Stimulated activated CD8-positive, alpha-beta memory T cell treated with anti-CD3 and anti-CD28 coated beads, Interleukin-4, amount 100 ng/mL, for 1 hour (primary cell): ENCODE measurements at places on chromosomes 1 and 21.
A peak's percentile ranks its signal among the peaks of the same experiment; 100 is the strongest.

DNA sequence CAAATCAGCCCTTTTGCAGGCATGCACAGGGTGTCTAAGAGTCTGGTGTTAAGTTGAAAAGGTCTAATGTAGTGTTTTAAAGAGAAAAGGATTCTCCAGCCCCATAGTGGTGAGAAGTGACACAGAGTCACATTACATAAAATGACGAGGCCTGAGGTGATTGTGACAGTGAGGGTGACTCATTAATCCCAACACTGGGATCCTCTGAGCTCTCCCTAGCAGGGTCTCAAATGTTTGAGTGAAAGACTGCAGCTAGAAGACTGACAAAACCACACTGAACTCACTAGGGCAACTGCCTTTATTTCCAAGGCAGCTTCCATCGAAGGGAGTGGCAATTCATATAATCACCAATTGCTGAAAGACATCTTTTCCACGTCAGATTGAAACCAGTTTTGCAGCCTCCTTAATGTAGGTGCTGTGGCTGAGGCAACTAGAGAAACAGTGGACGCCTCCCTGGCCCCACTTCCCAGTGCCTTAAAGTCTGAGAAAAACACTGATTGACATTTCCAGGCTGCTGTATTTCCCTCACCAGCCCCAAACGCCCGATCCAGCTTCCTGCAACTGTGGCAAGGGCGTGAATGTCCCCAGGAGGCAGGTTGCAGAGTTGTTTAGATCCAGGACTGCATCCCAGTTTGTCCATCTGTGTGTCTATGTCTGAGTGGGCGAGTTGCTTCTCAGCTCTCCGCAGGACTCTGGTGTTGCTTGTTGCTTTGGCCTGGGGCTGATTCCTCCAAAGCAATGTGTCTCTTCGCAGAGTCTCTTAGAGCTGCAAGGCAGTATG lies 81.4 kb downstream of the RUNX1 start:
- no peak for DNase-seq

DNA sequence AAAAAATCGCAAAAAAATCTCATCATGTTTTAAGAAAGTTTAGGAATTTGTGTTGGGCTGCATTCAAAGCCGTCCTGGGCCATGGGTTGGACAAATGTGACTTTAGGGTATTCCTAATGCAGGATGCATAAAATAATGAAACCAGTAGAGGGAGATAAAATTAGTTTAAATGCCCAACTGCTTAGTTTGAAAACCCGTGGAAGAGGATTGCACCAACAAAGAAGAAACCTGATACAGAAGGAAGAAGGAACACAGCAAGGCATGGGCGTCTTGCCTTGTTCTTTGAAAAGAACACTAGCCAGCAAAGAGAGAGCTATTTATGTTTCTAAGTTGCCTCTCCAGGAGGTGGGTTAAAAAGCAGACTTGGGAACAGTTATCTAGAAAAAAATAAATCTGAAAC lies 37.9 kb downstream of the WDR3 start:
- DNase-seq = no peak

DNA sequence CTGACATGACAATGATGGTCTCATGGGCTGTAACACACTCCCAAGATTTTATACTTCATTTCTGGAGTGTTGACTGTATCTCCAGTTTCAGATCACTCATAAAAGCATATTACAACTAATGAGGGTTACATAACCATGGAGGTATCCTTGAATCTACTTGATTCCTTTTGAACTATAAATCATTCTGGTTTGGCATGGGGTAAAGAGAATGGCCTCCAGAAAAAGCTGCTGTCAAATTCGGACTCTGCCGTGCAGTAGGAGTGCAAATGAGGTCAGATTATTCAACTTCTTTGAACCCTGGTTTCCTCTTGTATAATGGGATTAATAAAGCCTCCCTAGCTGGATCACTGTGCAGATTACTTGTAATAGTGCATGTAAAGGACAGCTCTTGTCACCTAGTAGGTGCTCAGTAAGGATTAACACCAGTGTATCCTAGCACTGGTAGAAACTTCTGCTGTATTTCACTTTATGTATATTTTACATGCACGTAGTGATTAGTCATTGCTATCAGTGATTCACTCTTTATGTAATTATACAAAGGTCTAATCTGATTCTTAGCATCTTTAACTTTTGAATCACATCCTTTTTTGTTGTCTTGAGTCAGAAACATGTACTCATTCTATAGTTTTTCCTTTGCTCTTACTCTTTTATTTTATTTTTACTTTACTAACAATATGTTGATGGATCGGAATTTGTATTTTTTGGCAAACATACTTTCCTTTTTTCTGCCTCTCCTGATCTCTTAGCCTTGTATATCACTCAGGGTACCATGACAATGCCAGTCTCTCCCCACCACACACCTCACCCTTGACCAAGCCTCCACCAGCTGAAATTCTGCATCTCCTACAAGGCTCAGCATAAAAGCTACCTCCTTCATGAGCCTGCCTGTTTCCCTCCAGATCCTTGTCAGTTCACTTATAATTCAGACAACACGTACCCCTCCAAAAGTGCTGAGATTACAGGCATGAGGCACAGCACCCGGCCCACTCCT lies 3.2 kb downstream of the LRRC8C start:
- no peak for DNase-seq

- no peak for DNase-seq
Measured at GRCh38 chr1:204224655-204225054, 10.9 kb upstream of the GOLT1A start.

DNA sequence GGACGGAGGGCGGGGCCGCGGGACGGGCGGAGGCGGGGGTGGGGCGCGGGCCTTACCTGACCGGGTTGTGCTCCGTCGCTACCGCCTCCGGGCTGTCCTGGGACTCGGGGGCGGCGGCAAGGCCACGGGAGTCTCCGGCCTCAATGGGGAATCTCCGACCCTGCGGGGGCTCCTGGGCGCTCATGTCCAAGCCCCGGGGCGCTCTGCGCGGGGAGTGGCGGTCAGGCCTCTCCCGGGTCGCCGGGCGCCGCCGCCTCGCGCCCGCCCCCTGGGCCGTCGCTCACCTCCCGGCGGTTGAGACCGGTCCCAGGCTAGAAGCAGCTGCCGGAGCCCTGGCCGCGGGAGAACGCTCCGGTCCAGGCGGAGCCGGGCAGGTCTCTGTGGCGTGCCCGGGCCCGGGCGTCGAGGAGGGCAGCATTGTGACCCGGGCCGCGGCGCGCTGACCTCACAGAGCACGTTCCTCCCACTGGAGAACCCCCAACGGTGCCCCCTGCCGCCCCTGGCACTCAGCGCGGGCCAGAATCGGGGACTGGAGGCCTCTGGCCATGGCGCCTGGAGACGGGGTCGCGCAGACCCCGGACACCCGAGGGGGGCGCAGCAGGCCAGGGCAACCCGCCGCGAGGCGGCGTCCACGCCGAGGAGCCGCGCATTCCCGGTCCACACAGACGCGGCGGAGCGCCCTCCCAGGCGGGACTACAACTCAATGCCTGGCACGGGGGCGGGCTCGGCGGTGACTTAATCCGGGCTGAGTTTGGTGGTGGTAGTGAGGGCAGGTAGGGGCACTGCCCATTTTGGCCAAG lies 411 bp downstream of the FAM229A start:
- DNase-seq = no peak

DNA sequence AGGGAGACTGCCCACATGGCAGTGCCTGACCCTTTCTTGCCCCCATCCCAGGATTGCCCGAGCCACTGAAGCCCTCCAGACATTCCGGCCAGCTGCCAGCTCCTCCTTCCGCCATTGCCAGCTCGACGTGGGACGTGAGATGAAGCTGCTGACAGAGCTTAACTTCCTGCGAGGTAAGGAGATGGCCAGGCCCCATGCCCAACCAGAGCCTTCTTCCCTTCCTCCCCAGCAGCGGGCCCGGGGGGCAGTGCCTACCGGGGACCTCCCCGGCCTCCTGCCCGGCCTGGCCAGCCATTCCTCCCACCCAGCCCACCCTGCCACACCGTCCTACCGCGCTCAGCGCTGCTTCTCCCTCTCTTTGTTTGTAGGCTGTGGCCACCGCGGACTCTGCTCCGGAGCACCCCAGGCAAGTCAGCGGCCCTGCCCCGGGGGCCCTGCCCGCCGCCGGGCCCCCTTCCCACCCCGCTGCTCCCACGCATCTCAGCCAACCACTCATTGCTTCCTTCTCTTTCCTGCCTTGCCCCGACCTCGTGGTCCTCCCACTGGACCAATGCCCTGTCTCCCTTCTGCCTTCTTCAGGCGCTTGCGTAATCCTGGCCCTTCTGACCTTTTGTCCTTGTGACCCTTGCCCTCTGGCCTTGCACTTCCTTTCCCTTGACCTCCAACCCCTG lies 4.9 kb downstream of the TRIM46 start:
- DNase-seq = no peak

GRCh38 chr1:206636671-206637070 lies 1.3 kb downstream of the DYRK3 start:
- DNase-seq = no peak

GRCh38 chr1:67566803-67567377 lies 118.1 kb upstream of the GADD45A start:
- DNase-seq = no peak

DNA sequence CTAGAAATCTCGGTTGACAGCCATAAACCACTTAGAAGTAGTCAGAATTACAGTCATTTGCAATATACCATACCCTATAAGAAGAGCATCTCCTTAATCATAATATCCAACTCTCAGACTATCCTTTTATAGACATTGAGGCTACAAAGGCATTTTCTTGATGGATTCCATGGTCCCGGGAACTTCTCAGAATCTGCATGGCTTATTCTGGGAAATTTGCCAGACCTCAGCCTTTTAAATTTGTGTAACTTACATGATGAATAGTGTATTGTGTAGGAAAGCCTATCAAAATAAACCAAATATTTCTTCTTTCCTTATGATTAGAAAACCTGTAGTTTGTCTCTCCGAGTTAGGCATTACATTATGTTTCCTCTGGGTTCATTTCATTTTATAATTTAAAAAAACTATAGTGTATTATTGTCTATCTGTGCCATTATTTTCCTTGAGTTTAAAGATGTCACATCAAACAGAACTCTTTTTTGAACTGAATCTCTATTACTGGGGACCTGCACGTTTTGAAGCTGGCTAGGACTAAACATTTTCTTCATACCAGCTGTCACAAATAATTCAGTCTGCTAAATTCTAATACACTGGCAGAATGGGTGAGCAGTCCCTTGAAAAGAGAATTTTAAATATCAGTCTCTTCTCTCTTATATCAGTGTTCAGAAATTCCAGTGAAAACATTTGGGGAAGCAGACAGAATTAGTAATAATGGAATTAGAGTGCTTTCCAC lies 102.9 kb downstream of the GABPA start:
- no peak for DNase-seq

DNA sequence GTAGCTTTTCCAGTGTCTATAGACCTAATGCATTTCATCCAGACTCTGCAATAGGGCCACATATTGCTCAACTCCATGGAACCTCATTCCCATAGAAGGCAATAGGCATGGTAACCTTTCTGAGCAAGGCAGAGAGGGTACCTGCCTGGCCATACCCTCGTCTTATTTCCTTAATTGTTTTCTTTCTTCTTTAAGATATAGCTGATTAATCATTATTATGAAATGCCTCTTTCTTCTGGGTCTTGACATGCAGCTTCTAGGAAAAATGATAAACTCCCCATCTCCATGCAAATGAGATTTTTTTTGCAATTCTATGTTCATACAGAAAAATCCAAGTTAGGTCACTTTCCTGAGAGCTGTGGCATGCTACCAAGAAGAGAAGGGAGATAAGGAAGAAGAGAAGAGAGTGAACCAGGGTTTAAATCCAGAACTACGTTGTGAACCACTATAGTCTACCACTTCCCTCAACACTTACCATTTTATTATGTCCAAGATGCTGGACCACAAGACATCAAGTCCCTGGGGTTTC lies 33.0 kb upstream of the IL20 start:
- no peak for DNase-seq

GRCh38 chr1:235056937-235057336 lies 71.7 kb downstream of the TOMM20 start:
- DNase-seq = no peak

DNA sequence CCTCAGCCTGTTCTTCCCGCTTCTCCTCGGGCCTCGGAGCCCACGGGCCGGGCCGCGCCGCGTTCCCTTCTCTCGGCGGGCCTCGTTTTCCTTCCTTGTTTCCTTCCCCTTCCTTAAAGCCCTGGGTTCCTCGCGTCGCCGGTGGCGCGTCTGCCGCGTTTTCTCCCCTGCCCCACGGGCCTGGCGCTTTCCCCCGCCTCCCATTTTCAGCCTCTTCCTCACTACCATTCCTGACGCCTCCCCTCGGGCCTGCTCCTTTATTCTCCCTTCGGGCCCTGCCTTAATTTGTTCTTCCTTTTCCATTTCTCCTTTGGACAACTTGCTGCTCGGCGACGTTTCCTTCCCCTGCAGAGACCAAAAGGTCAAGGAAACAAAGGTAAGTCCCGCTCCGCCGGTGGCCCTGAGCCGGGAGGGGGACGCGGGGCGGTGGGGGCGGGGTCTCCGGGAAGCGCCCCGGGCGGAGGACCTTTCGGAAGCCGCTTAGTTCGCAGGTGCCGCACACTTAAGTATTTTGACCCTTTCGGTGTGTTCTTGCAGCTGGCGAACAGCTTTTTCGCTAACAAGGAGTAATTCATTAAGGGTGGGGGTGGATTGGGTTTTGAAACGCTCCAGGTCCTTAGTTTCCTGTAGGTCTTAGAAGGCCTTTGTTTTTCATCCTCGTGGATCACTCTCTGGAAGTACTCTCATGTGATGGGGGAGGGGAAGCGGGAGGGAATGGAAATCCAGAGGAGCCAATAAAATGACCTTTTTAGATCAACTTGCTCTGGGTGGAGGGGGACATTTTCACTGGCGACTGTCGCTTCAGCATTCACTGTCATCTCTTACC lies 780 bp downstream of the YTHDF2 start:
- peak; percentile 11 for DNase-seq

GRCh38 chr1:238592621-238593020 lies 701.9 kb upstream of the ZP4 start:
- no peak for DNase-seq

GRCh38 chr21:35779690-35780570 lies 280.4 kb downstream of the SETD4 start:
- DNase-seq = no peak

- no peak for DNase-seq
Measured at GRCh38 chr21:16195538-16195910, 465.7 kb downstream of the USP25 start.

DNA sequence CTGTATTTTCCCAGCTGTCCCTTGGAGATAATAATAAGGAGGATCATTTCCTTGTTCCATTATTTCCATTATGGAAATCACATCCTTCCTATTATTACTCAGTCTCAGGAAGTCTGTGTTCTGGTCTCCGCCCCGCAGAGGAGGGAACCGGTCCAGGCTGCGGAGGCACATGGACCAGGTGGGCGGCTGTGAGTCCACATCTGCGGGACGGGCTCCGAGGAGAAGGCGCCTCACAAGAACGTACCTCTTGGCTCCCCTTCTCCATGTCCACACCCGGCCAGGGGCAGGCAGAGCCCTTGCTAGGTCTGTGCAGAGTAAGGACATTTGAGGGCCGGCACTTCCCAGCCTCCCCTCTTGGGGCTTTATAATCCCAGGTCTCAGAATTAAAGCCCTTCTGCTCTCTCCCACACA lies 14.6 kb downstream of the RAB7B start:
- DNase-seq = no peak
